NCI-H2081 treated with DMSO at 0.1 percent for 48 hours (cell line): ENCODE measurements at places on chromosomes 11 and 22.

GRCh38 chr22:50672471-50673230 lies at the start of gene SHANK3:
TSS of gene SHANK3 (plus strand) at chr22:50672823.
- DNase-seq, result no peak

DNA sequence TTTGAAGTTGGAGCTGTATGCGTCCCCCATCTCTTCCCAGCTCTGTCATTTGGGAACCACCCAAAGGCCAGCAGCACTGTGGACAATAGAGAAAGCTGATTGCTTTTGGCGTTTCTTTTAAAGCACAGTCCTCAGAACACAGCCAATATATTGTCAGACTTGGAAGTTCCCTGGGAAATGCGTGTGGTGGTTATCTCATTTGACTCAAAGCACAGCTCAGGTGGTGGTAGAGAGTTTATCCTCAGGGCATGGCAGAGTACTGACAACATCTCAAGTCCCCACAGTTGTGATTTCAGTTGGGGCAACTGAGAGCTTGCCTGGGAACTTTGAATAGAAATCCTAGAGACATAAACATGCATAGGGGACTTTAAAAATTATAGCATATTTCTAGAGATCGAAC lies 601.3 kb downstream of the ETS1 start:
- no peak for DNase-seq

DNA sequence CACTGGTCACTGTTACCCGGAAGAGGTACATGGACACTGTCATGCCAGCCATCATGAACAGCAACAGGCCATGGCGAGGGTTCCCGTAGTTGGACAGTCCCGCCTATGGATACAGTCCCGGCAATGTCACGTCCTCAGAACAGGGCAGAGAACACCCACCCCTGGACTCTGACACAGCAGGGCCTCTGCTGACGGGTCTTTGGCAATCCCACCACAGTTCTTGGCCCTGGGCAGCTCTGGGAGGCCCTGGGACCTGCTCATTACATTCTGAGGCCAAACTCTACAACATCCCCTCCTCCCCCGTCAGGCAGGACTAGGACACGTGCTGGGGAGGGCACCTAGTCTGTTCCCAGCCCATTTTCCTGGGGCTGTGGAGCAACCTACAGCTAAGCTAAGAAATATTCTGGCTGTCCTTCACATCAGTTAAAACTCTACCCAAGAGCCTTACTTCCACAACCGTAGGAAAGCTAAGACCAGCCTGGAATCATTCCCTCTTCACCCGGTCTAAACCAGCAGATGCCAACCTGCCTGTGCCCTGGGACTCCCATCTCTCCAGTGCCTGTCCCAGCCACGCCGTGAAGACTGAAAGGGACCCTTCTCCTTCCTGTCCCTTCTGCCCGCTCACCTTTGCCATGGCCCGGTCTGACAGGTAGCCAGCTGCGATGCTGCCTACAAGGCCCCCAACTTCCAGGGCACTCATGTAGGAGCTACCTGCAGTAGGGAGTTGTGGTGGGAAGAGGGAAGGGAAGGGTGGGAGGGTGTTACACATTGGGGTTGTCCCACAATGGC lies 4.5 kb downstream of the SLC37A4 start:
- no peak for DNase-seq

GRCh38 chr11:3984896-3985295 lies 109.7 kb upstream of the RRM1 start:
- no peak for DNase-seq

- no peak for DNase-seq
Measured at GRCh38 chr11:83715927-83716535, 429.9 kb upstream of the CCDC90B start.

GRCh38 chr22:40396882-40397281 lies 26.5 kb downstream of the SGSM3 start:
- peak; percentile 52 for DNase-seq

DNA sequence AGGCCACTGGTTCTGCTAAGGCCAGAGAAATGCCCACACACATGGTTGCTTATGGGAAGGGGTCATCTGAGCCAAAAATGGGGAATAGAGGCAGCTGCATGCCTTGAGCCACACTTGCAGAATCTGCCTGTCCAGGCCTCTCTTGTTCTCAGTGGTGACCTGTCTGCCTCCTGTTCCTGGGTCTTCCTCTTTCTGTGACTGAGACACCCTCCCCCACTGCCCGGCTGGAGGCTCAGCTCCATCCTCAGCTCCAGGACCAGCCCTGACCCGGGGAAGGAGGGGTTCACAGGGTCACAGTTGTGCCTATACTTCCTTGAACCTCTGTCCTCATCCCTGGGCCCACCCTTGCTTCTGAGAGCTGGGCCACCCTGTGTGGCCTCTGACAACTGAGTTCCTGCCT lies 52.3 kb downstream of the CSF2RB start:
- DNase-seq, result no peak

- no peak for DNase-seq
Measured at GRCh38 chr11:131886201-131886600, 515.8 kb downstream of the NTM start.

DNA sequence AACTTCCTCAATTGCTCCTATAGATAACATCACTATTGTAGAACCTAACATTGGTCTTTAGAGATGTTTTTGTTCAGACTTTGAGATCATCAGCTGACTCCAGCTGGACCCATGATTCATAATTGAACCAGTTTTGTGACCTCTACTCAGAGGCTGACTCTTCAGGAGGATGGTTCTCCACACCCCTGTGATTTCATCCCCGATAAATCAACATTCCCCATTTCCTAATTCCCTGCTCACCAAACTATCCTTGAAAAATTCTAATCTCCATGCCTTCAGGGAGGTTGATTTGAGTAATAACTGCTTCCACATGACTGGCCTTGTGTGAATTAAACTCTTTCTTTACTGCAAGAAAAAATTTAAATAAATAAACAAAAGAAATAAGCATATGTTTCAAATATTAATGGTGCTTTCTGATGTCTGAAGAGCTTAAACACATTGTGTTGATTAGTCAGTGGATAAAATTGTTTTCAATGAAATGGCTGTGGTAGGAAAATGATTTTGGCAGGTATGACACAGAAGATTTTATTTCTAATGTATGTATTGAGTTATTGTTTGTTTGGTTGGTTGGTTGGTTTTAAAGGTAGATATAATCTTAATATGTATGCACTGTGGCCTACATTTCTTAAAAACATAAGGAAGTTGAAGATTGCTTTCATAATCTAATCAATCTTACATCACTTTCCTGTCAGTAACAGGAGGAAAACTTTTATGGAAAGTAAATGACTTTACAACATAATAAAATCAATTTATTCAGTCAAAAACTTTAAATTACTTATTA lies 427.9 kb upstream of the CCDC179 start:
- DNase-seq, result no peak

DNA sequence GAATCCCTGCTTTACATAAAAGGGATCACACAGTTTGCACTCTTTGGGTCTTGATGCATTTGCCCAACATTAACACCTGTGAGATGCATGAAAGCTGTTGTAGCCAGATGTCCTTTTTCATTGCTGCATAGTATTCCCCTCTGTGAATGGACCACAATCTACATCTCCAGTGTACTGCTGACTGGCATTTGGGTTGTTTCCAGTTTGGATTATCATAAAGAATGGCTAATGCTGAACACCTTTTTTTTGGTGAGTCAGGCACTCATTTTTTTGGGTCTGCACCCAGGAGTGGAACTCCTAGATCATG lies 58.3 kb downstream of the PHF21B start:
- DNase-seq, result no peak

DNA sequence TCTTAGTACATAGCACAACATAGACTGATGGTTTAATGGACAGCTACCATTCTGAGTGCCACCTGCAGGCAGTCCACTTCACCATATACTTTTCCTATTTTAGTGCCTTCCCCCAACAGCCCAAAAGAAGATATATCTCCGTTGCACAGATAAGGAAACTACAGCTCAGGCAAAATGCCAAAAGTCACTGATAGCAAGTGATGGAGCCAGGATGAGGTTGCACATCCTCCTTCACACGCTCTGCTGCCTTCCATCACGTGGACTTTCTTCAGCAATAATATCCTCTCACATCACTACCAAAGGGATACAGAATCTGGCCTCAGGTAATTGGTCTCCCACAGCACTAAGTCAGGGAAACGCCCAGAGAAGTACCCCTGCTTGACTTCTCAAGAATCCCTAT lies 7.5 kb downstream of the TCF20 start:
- DNase-seq, result no peak

- DNase-seq, result no peak
Measured at GRCh38 chr11:70505761-70506657, 107.7 kb downstream of the CTTN start.

DNA sequence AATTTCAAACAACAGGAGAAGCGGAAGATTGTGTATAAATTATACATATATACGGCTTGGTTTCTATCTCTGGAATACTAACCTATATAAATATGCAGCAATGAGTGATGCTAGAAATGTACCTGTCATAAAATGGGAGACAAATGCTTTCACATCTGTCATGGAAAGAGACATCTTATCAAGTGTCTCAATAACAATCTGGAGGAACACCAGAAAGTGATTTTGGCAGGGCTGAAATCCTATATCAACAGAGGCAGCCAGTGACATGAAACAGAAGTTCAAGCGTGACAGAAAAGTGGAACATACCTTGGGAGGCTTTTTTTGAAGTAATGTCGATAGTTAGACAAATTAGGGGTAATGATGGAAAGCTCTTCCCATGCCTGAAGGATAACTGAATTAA lies 834.6 kb downstream of the JRKL start:
- DNase-seq, result no peak

DNA sequence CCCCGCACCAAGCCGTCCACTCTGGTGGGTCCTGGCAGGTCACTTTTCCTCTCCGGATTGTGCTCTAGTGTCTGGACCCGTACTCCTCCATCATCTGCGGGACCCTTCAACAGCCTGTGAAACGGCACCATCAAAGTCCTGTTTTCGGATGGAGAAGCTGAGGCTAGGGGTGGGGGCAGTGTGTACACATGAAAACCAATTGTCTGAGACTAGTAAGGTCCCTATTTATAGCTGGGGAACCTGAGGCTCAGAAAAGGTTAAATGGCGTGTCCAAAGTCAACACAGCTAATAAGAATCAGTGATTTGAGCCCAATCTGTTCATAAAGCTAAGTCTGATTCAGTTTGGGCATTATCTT lies 668 bp upstream of the LRRC32 start:
- no peak for DNase-seq

GRCh38 chr11:64754124-64754918 lies 5.5 kb downstream of the PYGM start:
- no peak for DNase-seq

- no peak for DNase-seq
Measured at GRCh38 chr11:74000307-74001133, 8.4 kb downstream of the UCP3 start.

- DNase-seq, result no peak
Measured at GRCh38 chr22:44623771-44624510, 78.1 kb upstream of the PRR5 start.

DNA sequence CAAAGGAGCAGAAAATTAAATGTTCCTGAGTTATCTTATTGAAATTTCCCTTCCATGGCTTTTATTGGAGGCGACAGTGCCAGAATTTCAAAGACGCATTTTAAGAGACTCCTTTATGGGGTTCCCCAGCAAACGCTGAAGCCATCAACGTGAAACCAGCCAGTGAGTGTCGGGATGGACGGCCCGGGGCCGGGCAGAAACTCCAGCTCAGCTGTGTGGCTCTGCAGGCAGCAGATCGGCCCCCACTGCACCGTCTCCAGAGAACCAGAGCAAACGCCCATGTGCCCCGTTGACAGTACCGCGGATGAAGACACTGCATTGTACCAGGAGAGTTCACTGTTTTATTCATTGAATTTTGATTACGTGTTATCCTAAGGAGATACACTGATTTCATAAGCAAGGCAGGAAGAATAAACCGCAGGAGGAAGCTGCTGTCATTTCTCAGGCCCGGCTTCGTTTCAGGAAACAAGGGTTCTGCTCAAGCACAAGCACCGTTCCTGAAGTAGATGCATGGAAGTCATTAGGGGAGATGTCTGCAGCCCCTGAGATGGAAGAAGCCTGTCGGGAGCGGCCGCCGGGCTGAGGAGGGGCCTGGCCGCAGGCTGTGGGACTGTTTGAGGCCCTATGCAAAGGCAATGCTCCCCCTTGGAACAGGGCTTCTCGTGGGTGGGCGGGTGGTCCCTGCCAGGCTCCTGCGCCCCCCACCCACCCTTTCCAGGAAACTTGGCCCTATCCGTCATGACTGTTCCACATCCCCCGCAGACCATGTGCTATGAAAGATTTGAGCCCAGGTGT lies 639.7 kb downstream of the TBC1D22A start:
- DNase-seq, result no peak

DNA sequence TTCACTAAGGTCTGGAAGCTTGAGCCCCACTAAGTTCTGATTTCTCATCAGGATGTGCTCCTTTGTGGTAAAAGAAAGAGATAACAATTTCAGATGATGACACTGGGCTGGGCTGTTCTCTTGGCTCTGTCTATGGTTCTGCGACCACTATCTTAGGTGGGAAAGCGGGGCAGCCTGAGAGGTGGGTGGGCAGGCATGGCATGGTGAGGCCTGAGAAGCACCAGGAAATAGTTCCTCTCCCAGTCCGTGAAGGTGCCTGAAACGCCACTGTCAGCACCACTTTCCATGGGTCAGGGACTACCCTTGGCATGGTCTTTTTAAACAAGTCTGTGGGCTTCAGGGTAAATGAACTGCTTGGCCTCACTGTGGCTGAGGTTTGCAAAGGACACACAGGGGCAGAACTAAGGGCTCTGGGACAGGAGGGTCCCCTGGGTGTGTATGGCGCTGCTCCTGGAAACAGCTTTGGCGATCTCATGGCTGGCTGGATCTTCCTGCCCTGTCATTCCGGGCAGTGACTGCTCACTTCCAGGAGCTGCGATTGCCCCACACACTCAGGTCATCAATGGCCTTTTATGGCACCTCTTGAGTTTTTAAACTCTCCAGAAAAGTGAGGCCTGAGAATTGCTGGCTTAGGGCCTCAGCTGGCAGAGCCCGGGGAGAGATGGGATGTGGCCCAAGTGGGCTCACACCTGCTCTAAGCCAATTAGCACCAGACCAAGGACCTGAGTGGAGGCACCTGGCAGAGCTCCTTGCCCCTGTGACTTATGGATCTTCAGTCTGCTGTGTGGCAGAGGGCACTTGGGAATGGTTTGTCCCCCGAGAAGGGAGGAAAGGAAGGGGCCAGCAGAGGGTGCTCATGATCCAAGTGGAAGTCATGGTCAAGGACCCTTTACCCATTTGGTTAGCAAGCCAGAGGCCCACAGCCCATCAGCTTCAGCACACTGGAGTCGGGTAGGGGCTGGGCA lies 55.6 kb upstream of the LYVE1 start:
- no peak for DNase-seq

DNA sequence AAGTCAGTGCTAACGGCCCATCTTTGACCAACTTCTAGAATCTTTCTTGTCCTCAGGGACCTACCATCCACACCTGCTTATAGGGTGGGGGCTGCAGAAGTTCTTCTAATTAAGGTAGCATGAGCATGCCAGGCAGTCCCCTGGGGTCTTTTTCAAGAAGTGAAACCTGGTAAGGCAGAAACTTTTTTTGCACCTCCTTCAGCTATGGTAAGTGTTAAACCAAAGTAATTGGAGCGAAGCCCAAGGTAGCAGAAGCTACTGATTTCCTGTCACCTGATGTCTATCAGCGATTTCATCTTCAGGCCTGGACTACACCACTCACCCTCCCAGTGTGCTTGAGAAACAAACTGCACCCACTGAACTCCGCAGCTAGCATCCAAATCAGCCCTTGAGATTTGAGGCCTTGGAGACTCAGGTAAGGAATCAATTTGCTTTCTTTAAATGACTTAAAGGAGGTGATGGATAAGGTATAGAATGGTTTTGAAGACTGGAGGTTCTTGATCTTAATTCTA lies at the start of gene MS4A1:
TSS of gene MS4A1 (plus strand) at position 317 of the 512 bp plus-strand sequence. CDS start 6,528 bp downstream, outside the sequence.
- no peak for DNase-seq

- DNase-seq, result no peak
Measured at GRCh38 chr11:23604966-23605365, 744.7 kb upstream of the CCDC179 start.
